ENCODE measurements at places on chromosomes 12 and 14. TPM values are rescaled to one million over a fixed set of nuclear protein-coding genes. Genes with fewer than 3 reads are reported as not detected.

DNA sequence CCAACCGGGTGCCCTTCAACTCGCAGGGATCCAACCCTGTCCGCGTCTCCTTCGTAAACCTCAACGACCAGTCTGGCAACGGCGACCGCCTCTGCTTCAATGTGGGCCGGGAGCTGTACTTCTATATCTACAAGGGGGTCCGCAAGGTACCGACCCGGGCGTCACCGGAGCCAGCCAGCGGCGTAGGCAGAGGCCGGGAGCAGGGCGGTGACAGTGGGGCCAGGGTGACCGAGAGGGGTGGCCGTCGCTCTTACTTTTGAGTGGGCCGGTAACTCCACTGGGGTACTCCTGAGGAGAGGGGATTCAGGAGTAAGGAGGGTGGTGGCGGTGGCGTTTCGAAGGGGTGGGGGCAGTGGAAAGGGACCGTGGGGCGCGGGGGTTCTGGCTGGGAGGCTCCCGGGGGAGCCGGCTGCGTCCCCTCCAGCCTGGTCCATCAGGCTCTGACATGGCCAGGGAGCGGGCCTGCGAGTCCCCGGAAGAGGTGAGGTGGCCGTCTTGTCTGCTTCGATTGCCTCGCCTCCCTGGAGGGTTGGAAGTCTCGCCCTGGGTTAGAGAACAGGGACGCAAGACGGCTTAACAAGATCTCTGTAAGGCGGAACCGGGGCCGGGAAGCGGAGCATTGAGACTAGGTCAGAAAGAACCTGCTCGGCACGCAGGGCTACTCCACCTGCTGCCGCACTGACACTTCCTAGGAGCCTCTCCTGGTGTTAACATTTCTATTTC, 491 bp downstream of the WDR20 start:
- DNase-seq: peak; percentile 57

- DNase-seq: no peak
These were observed 48.8 kb upstream of the PAPLN start for GRCh38 chr14:73188501-73188911.

GRCh38 chr12:115261691-115262398, 577.9 kb upstream of the TBX3 start:
- DNase-seq: no peak

DNA sequence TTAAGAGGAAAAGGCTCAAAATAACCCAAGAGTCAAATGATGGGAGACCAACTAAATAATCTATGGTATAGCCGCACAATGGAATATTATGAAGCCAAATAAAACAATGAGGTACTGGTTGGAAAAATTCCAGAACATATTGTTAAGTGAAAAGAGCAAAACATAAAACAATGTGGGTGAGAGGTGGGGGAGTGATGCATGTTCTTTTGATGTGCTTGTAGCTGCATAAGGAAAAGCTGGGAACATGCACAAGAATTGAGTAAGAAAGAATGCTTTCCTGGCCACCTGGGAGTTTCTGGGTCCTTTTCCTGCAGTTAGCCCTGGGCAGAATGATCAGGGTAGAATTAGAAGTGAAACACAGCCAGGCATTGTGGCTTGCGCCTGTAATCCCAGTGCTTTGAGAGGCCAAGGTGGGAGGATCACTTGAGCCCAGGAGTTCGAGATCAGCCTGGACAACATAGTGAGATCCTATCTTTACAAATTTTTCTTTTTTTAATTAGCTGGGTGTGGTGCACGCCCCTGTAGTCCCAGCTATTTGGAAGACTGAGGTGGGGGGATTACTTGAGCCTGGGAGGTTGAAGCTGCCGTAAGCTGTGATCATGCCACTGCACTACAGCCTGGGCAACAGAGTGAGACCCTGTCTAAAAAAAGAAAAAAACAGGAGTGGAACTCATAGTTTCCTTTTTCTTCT, 7.9 kb downstream of the ABCB9 start:
- no peak for DNase-seq

DNA sequence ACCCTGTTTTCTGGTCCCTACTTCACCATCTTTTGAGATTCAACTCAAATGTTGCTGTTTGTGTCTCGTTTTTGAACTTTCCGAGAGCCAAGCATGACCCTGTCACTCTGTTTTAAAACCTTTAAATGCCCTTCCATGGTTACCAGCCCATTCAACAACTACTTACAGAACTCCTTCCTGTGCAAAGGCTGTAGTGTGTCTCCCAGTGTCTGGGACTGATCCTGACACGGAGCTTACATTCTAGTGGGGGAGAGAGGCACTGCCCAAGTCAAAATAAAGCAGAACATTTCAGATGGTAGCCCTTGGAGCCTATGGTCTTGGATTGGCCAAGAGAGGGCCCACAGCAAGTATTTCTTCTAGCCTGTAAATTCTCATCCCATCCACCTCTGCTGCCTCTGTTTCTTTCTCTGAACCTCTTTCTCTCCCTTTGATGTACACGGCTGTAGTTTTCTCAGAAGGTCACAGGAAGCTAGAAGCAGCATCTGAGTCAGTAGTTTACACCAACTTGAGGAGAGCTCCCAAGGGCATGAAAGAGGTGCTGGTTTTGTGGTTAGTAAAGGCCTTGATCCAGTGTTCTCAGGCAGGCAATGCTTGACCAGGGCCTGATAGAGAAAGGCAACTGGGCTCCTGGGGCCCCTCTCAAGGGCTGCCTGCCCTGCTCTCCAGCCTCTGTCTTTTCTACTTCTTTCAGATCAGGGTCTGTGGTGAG, 42.3 kb upstream of the SLC24A4 start:
- DNase-seq: no peak

DNA sequence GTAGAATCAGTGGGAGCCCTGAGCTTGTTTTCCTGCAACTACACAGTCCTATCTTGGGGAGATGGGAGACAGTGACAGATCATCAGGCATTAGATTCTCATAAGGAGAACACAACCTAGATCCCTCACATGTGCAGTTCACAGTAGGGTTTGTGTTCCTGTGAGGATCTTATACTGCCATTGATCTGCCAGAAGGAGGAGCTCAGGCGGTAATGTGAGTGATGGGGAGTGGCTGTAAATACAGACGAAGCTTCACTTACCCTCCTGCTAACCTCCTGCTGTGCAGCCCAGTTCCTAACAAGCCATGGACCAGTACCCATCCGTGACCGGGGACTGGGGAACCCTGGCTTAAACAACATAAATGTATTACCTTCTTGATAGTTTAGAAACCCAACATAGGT, 1034.1 kb downstream of the BCL11B start:
- no peak for DNase-seq

DNA sequence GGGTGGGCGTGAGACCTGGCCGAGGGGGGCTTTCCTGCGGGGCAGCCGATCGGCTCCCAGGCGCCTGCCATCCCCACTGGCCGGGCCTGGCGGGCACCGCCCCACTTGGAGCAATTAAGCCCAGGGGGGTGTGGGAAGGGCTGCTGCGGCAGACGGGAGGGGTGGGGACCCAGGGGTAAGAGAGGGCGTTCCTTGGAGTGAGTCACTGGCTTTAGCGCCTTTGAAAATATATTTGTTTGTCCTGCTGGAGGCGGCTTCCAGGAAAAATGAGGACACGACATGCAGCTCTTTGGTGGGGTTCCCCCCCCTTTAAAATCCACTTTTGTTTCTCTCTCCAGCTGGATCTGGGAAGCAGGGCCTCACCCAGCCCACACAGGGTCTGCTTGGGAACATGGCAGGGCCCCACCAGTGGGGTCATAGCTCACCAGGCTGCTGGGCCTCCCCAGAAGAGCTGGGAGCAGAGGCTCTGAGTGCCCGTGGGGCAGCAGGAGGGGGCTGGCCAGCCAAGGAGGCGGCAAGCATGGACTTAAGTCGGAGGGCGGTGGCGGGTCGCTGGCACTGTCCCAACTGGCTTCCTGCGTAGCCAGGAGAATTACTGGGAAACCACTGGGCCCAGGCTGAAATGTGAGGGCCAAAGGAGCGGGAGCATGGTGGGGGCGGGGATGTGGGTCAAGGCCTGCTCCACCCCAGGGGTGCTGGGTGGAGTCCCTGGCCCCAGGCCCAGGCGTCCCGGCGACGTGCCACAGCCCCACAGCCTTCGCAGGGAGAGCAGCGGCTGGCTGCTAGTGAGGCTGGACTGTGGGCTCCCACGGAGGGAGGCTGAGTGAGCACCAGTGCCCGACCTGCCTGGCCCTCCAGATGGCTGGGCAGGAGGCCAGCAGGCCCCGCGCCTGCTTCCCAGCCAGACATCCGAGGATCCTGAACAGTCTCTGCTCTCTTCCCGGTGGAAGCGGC, 128.0 kb downstream of the RFLNA start:
- peak; percentile 92 for DNase-seq

GRCh38 chr14:21197418-21198205, 41.7 kb upstream of the OR5AU1 start:
- no peak for DNase-seq

DNA sequence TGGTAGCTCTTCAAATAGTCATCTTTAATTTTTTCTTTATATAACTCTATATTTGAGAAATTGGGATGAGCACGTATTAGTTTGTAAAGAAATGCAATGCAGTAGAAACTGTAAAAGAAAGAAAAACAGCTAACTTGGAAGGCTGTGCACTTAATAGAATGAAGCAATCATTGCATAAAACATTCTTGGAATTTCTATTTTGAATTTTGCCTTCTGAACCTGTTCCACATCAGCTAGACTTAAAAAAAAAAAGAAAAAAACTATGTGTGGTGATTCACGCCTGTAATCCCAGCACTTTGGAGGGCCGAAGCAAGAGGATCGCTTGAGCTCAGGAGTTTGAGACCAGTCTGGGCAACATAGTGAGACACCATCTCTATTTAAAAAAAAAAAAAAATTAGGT, 29.4 kb downstream of the SCN8A start:
- DNase-seq: no peak

DNA sequence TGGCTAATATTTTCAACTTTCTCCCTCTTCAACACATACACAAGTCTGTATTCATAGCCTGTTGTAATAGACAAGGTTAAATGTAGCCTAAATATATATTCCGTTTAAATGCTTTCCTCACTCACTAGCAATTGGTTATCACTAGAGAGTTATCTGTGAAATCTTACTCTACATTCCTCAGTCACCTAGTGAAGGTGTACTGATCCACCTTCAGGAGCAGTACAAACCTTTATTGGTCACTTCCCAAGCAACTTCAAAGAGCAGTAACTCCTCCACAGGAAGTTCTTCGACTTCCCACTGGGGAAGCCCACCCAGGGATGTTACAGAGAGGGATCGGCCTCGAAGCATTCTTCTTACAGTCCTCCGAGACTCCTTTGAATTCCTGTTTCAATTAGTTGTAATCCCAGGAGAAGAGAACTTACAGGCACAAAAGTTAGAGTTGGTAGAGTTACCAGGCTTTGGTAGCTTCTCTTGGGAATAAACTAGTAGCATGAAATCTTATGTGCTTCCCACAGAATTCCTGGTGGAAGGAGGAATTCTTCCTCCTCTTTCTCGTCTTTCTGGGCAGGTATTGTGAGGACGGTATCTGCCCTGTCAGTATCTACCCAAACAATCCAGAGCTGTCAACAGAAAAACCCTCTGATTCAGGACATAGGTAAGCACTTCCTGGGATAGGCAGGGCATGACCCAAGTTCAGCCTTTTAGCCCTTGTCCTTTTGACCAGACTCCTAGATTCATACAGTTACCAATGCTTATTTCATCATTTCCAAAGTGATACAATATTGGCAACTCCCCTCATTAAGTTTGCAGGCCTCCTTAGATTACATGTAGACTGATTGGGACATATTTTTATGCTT, at the start of gene GYS2:
TSS of gene GYS2 (minus strand) at position 603 of the 857 bp plus-strand sequence. CDS start at position 348, 255 bp downstream.
- peak; percentile 70 for DNase-seq

The DAO gene
- total RNA-seq: 65.3 TPM

The CACNB3 gene
- 2.6 TPM for total RNA-seq

The LRRC10 gene
- total RNA-seq: not detected

Measured in left lobe of liver (tissue), 2 donors.